Prostate gland (tissue), 2 donors: ENCODE measurements at places on chromosomes 4 and X.
A peak's percentile ranks its signal among the peaks of the same experiment; 100 is the strongest.

- DNase-seq: no peak
Observed at GRCh38 chr4:175509320-175509719, 302.7 kb downstream of the GPM6A start.

DNA sequence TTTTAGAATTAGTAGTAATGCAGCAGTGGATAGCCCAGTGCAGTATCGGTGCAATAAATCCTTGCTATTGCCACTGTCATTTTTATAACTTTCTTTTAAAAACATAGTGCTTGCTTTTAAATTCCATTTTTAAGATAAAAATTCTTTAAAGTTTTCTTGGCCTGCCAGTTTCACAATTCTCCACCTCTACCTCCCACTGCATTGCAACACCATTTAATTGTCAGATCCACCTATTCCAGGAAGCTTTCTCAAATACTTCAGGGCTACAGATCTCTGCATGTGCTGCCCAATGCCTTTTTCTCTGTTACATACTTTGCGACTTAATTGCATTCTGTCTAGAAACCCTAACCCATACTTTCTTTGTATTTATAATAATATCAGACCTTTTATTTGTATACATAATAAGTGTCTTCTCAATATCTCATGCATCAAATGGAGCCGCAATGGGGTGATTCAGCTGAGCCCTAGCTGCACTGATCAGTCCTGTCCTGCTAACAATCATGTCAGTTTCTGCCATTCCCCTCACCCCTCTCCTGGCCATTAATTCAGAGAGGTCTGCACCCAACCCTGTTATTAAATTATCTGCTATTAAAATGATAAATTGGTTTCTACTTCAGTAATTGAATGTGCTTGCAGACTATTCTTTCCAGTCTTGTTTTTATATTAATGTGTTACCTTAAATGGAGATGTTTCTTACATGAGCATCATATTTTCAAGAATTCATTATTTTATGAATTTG is 193.1 kb downstream of the SLIT2 start:
- no peak for DNase-seq

DNA sequence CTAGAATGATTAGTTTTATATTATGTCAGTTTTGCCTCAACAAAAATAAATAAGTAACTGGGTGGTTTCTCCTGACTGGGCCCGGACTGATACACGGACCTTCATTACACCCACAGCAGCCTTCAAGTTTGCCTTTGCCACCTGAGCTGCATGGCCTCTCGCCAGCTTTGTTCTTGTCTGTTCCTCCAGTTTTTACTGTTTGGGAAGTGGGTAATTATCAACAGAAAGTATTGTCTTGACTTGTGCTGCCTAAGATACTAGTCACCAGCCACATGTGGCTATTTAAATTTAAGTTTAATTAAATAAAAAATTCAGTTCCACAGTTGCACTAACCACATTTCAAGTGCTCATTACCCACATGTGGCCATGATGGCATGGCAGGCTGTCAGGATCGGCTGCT is 74.7 kb upstream of the INTU start:
- DNase-seq: no peak

- DNase-seq: peak; percentile 30
Observed at GRCh38 chrX:72271812-72272211, 5.2 kb downstream of the RPS4X start.

- DNase-seq: no peak
Observed at GRCh38 chr4:14084598-14084997, 457.1 kb upstream of the BOD1L1 start.

GRCh38 chrX:148333989-148334388 is 166.4 kb upstream of the AFF2 start:
- no peak for DNase-seq

DNA sequence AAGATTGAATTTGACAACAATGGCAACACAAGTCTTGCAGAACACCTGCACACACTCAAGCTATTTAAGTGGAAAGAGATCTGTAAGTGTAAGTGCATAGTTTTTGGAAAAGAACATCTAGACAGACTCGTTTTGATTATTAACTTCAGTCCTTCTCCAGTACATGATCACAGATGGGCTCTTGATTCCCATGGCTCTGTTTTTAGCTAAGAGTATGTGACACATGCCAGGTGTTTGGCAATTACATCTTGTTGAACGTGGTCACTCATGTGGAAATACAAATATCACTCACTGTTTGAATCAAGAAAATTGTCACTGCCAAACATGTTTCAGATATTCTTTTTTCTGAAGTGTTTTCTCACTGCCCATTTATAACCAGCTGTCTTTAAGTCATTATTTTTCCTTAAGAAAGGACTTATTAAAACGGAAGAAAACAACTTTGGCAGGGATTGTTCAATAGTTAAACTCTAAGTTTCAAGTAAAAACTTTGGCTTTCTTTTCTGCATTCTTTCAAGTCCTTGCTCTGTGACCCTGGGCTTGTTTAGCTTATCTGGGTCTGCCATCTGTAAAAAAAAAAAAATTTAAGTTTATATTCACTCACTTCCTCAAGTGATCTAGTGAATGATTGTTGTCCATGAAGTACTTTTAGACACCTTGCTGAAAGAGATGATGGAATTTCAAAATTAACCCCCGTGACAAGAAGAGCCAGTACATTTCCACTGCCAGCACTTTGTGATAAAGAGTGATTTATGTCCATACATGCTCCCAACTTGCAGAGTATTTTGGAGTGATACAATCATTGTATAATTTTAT is 125.4 kb downstream of the ATXN3L start:
- DNase-seq: no peak

DNA sequence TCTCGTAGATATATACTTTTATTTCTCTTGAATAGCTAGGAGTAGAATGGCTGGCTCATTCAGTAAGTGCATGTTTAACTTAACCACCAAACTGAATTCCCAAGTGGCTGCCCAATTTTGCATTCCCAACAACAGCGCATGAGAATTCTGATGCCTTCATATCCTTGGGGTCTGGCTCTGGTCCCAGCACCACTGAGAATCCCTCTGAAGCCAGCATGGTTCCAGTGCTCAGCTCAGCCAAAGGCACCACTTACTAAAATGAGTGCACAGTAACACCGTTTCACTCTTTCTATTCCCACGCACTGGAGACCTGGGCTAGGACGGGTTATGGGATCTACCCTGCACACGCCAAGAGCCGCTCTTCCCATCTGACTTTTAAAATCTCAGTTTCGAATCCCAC is 60.4 kb downstream of the CASP3 start:
- no peak for DNase-seq

DNA sequence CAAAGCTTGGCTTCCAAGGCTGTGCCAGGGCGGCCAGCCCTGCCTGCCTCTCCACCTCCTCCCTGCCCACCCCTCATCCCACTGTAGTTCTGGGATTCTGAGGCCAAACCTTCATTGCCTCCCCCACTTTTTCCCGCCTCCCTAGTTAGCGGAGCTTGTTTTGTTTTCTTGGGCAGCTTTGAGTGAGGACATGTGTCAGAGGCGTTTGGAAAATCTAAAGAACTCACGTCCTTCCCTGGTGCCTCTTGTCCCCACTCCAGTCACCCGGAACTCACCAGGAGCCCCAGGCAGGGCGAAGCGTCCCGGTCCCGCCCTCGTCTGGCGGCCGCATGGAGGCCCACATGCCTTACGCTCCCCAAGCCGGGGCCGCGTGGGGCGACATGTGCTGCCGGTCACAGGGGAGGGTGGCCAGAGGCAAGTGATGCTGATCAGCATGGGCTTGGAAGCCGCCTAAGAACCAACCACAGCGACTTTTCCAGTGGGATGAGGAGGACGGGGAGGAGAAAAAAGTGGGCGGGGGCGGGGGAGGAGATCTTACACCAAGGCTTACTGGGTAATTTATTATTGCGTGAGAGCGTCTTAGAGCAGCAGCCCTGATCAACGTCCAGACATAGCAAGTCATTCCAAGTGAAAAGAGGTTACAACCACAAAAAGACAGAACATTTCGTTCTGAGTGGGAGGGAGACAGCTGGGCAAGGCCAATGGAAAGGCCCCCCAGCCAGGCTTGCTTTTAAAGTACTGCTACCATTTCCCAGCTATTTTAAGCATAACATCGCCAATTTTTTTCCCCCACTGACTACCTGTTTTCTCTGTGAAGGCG is 48.5 kb downstream of the PRPS1 start:
- DNase-seq: peak; percentile 77

- no peak for DNase-seq
Observed at GRCh38 chr4:121791481-121791880, 9.6 kb upstream of the EXOSC9 start.

GRCh38 chrX:109036624-109037023 is 300.3 kb upstream of the IRS4 start:
- no peak for DNase-seq

DNA sequence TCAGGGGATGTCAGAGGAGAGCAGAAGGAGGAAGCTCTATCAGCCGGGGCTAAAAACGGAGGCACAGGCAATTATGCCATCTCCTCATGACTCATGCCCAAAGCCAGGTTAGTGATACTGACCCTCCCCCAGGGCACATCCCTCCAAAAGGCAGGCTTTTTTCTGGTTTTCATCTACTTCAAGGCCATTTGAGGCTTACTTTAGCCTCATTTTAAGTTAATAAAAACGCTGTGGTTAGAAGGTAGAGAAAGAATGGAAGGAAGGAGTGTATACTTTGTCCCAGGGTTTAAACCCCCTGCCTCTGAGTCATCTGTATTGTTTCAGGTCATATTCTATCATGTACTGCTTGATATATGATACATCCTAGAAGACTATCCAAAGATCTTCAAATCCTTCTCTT is 89.7 kb upstream of the NDP start:
- DNase-seq: no peak

DNA sequence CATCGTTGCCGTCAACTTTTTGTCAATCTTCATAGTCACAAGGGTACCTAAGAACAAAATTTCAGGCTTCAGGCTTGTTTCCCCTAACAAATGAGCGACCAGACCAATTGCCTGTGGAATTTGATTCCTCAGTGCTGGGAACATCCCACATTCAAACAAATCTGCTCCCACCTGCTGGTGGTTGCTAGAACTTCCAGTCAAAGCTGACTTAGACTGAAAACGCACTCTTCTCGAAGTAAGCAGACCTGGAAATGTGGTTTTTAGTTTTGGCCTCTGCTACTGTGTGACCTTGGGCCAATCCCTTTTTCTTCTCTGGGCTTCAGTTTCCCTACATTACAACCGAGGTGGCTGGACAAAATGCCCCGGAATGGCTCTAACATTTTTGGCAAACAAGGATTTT is 1.8 kb upstream of the GABRQ start:
- peak; percentile 8 for DNase-seq
